ENCODE measurements at places on chromosomes 11 and 22.

DNA sequence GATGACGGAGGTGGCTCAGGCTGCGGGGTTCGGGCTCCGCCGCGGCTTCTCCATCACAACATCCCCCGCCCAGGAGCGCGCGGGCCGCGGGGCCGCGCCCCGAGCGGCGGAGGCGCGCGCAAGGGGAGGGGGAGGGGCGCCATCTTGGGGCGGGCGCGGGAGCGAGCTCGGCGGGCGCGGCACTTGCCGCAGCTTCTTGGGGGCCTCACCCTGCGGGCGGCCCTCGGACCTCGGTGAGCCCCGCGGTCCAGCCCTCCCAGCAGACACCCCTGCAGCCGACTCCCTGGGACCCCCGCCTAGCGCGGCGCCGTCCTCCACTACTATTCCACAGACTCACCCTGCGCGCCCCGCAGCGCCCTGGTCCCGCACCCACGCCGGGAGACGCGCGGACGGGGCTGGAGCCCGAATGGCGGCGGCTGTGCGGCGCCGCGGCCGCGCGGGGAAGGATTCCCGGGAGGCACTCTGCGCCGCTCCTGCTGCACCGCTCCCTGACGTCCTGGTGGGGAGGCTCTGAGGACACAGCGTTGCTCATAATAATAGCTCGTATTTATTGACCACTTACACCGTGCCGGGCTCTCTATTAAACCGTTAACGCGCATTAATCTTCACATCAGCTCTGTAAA lies at the start of gene APBB1:
Gene APBB1 (minus strand): TSS at position 86 of the 623 bp plus-strand sequence. CDS start 7,747 bp downstream, outside the sequence.
- peak; percentile 37 for DNase-seq

DNA sequence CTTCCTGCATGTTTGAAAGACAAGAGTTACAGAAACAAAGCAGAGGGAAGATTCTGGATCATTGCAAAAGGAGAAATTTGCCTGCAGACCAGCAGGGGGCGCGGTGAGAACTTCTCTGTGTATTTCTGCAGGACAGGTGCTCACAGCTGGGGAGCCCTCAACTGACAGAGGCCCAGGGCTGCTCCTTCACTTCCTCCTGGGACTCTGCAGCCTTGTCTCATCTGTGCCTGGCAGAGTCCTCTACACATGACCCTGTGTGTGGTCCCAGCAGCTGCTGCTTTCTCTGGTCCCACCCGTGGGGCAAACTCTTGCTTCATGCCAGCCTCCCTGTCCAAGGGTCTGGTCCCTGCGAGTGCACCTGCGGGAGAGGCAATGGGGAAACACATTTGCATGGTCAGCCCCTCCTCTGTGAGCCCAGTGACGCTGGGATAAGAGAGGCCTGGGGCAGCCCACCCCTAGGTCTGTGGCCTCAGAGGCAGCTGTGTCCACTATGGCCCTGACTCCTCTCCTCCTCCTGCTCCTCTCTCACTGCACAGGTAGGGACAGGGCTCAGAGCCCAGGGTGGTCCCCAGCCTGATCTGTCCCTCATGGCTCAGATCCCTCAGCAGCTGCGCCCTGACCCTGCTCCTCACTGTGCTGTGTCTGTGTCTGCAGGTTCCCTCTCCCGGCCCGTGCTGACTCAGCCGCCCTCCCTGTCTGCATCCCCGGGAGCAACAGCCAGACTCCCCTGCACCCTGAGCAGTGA lies 43.2 kb upstream of the VPREB1 start:
- DNase-seq: peak; percentile 92

DNA sequence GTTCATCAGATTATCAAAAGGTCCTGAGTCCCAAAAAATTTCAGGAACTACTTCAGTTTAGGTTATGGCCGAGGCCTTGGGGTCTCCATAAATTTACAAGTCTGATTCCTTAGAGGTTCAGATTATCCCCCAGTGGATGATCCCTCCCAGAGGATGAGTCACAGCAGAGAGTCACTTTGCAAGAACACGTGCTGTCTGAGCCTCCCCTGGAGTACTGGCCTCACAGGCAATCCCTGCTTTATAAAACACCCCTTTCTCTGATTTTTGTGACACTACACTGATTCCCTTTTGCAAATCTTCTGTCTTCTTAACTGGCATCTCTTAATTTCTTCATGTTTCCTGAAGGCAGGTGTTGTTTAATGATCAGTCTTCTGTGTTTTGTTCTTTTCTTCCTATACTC lies 45.3 kb downstream of the CCDC34 start:
- no peak for DNase-seq

DNA sequence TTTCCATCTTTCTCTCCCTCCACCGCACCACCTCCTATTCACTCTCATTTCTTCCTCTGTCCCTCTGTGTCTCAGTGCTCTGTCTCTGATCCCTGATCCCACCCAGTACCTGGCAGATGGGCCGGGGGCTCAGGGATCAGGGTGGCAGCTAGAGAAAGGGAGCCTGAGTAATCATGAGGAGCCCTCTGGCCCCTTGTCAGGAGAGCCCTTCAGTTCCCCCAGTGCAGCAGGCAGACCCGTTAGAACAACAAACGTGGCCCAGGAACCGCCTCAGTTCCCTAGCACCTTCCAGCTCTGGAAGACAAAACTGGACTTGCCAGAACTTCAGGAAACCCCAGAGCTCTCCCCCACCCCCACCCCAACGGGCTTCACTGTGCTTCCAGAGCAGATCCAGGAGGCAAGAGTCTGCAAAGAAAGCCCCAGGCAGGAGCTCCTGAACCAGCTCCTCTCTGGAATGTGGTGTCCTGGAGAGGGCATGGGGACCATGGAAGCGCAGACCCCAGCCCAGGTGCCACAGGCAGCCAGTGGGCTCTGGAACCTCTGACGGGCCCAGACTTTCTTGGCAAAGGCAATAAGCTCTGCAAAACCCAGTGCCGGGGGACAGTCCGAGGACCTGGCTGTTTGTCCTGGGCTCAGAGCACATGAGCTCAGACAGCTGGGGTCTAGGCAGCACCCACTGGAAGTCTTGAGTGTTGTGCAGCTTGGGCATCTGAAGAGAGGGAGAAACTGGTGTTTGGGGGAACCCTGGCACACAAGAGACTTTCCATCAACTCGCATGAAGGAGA lies 43.2 kb downstream of the LMO1 start:
- no peak for DNase-seq

- DNase-seq: no peak
Observed at GRCh38 chr11:118628432-118628831, 21.0 kb downstream of the PHLDB1 start.

DNA sequence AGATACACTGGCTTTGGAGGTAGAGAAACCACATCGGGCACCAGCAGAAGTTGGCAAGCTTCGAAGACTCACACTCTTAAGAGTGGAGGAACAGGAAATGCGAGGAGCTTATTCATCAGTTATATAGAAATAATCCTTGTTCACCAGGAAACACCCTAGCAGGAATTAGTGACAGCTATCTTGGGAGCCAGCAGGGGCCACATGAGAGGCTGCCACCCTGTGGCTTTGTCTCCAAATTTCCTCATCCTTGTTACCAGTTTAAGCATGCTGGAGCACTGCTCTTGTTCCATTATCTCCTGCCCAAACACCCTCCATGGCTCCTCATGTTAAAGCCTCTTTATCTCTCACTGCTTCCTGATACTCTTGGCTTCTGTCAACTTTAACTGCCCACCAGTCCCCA lies 131.0 kb downstream of the PLEKHA7 start:
- no peak for DNase-seq
